ENCODE measurements at places on chromosomes 3 and 15.

- no peak for DNase-seq
Measured at GRCh38 chr3:65614585-65614984, 424.1 kb downstream of the MAGI1 start.

DNA sequence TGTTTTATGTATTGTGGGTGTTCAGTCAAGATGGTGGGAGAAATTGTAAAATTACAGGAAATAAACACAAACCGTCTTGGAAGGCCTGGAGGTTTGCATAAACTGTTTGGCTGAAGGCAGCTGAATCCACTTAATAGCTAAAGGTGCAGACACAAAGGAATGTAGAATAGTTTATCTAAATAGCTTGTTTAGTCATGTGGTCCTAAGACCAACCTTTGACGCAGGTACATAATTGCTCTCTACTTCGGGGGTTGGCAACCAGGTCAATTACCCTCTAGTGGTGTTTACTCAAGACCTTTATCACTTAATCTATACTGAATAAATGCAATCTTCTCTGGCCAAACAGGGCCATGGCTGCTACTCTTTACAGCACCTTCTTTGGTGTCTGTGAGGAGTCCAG lies 502.8 kb downstream of the IGSF11 start:
- no peak for DNase-seq

GRCh38 chr3:52523386-52524257 lies 10.0 kb downstream of the NT5DC2 start:
- DNase-seq, result no peak

- DNase-seq, result no peak
Measured at GRCh38 chr3:126061301-126062032, 22.5 kb downstream of the SLC41A3 start.

- no peak for DNase-seq
Measured at GRCh38 chr3:20574746-20575145, 388.7 kb upstream of the SGO1 start.
